Effector memory CD4-positive, alpha-beta T cell (primary cell): ENCODE measurements at places on chromosomes 2 and 18.

DNA sequence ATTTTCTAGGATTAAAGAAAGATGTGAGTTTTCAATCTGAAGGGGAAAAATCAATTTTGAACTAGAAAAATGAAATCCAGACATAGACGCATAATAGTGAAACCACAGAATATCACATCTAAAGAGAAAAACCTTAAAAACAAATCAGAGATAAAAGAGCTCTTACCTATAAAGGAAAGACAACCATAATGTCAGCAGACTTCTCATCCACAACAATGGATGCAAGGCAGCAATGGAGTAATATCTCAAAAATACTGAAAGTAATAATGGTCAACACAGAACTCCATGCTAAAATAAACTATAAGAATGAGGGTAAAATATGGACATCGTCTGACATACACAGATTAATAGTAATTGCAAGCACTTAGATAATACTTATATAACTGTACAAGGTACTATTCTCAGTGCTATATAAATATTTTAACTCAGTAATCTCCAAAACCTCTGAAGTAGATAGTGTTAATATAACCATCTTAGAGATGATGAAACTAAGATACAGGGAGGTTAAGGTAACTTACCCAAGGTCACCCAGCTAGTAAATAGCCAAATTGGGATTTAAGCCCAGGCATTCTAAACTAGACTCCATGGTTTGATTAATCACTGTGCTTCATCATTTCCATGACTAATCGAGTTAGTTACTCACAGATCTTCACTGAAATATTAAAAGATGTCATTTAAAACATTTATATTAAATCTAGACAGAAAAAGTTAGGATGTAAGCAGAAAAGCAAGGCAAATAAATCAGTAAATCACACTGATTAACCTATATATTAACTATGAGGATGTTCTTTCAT lies 89.4 kb upstream of the SPTBN1 start:
- no peak overlapping the region for H3K27ac ChIP-seq
- no peaks in the 10 kb centered on the region for H3K27me3 ChIP-seq
- no peak for DNase-seq
- no peaks in the 10 kb centered on the region for H3K4me1 ChIP-seq

DNA sequence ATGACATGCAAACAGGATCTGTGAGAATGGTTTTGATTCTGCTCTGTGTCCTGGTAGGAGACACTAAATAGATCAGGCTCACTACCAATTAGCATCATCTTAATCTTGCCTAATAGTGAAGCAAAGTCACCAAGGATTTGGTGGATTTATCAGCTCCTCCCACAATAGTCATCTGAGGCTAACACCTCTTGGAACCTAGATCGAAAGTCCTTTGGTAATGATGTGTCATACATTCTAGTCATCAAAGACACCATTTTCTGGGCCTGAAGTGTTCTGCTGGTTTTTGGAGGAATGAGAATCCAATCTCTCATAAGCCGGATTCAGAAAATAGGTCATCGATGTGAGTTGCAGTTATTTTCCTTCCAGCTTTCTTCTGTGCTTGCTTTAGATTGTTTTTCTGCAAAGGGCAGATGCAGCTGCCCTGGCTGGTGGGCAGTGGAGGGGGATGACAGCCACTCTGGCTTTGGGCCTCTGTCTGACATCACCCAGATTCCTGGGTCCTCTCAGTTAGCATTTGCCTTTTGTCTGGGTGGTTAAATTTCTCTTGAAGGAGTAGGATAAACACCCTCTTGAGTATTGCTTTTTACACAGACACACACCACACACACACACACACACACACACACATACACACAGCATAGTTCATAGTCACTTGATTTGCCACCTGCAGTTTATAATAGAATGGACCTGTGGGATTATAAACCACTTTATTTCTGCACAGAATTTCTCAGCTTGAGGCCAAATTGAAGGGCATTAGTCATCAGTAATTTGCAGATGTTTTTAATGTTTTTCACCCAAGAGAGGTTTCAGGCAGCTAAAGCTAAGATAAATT lies at the start of gene MYO3B:
TSS of gene MYO3B (plus strand) at position 198 of the 832 bp plus-strand sequence. CDS start at position 339, 141 bp downstream.
- H3K4me3 ChIP-seq = no peak within 1 kb of the TSS
- no peaks in the 10 kb centered on the region for H3K36me3 ChIP-seq
- H3K27ac ChIP-seq = no peak within 1 kb of the TSS
- H3K27me3 ChIP-seq = no peaks in the 10 kb centered on the region
- H3K4me1 ChIP-seq = no peaks in the 10 kb centered on the region
- DNase-seq = no peak

DNA sequence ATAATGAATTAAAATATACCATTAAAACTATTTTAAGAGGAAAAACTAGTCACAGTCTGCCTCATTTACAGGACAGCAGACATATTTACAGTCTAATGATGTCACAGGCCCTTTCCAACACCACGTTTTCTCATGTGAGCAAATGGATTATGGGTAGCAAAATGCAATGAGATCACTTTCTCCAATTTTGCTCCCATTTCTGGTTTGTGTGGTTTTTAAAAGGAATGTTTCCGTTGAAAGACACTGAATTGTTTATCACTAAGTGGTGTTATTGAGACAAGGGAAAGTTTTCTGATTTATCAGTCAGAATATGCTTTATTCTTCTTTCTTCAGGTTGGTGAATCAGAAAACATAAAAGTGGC lies 11.4 kb upstream of the NR4A2 start:
- peaks cover 10% of the 10 kb centered on the region for H3K4me1 ChIP-seq
- DNase-seq = no peak
- H3K27ac ChIP-seq = no peak overlapping the region
- no peaks in the 10 kb centered on the region for H3K27me3 ChIP-seq
- H3K4me3 ChIP-seq = no peak overlapping the region
- H3K36me3 ChIP-seq = no peaks in the 10 kb centered on the region

DNA sequence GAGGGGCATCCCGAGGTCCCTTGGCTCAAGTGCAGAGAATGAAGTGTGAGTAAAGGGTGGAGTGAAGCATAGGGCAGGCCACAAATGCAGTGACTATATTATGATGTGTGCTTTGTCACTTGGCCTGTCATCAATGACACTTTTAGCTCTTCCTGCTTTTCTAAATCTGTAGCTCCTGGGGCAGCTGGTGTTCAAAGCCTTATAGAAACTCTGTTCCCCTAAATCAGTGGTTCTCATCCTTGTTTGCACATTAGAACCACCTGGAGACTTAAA lies 135.6 kb upstream of the LGALSL start:
- no peaks in the 10 kb centered on the region for H3K4me1 ChIP-seq
- H3K27me3 ChIP-seq = no peaks in the 10 kb centered on the region
- H3K4me3 ChIP-seq = no peak overlapping the region
- H3K27ac ChIP-seq = no peak overlapping the region
- DNase-seq = no peak

DNA sequence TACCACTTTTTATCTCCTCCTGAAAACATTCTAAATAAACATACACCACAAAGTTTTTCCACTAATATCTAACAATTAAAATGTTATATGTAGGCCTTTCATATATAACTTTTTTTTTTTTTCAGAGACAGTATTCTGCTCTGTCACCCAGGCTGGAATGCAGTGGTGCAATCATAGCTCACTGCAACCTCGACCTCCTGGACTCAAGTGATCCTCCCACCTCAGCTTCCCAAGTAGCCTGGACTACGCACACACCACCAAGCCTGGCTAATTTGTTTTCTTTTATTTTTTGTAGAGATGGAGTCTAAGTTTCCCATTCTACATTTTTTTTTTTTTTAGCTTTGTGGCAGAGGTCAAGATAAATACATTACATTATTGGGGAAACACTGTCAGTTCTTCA lies 1612.6 kb upstream of the NXPH2 start:
- H3K27me3 ChIP-seq = no peaks in the 10 kb centered on the region
- H3K36me3 ChIP-seq = no peaks in the 10 kb centered on the region
- H3K4me3 ChIP-seq = no peak overlapping the region
- no peak for DNase-seq

GRCh38 chr18:48929941-48930713 lies 20.6 kb downstream of the SMAD7 start:
- H3K27me3 ChIP-seq = no peaks in the 10 kb centered on the region
- H3K27ac ChIP-seq = no peak overlapping the region
- DNase-seq = no peak
- no peaks in the 10 kb centered on the region for H3K36me3 ChIP-seq
- H3K4me3 ChIP-seq = no peak overlapping the region
- peaks cover 84% of the 10 kb centered on the region for H3K4me1 ChIP-seq

- no peak overlapping the region for H3K4me3 ChIP-seq
- no peaks in the 10 kb centered on the region for H3K27me3 ChIP-seq
- H3K4me1 ChIP-seq = no peaks in the 10 kb centered on the region
- no peak for DNase-seq
- H3K36me3 ChIP-seq = no peaks in the 10 kb centered on the region
- no peak overlapping the region for H3K27ac ChIP-seq
These were observed 38.3 kb downstream of the TMEM17 start for GRCh38 chr2:62467475-62468321.

DNA sequence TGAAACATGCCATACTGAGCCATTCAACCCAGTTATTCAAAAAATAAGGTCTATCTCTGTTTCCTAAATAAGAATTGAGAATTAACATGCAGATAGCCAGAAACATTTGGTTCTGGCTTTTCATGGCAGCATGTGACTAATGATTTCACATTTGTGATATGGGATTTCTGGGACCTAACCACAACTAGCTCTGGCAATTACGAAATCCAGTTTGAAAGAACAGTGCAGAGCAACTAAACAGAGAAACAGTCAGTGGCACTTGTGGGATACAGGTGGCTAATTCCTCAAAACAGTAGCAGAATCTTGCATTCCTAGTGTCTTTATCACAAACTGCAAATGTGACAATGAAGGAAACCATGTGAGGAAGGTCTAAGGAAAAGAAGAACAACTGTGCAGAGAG lies 637.8 kb upstream of the CHAC2 start:
- no peak overlapping the region for H3K4me3 ChIP-seq
- no peaks in the 10 kb centered on the region for H3K27me3 ChIP-seq
- H3K4me1 ChIP-seq = no peaks in the 10 kb centered on the region
- no peaks in the 10 kb centered on the region for H3K36me3 ChIP-seq
- no peak for DNase-seq

- no peaks in the 10 kb centered on the region for H3K27me3 ChIP-seq
- no peaks in the 10 kb centered on the region for H3K4me1 ChIP-seq
- no peaks in the 10 kb centered on the region for H3K36me3 ChIP-seq
- H3K27ac ChIP-seq = no peak overlapping the region
- DNase-seq = no peak
- no peak overlapping the region for H3K4me3 ChIP-seq
These were observed 134.8 kb upstream of the HDAC4 start for GRCh38 chr2:239535413-239536144.

DNA sequence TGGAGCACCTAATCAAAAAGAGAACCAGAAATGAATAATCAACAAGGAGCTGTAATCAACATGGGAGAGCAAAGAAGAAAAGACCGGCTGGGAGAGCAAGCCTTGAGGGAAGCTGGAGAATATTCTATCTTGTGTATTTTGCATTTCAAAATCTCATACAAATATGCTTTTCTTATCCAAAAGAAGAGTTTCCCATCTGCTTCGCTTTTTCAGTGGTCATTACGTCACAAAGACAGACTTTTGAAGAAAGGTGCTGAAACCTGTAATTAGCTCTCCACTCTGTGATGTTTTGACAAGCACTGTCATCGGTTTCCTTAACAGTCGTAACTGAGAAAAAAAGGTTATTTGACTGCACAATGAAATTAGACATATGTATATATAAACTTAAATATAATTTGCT lies 139.1 kb upstream of the TACR1 start:
- H3K4me1 ChIP-seq = no peaks in the 10 kb centered on the region
- H3K27ac ChIP-seq = no peak overlapping the region
- H3K27me3 ChIP-seq = no peaks in the 10 kb centered on the region

- H3K27me3 ChIP-seq = no peaks in the 10 kb centered on the region
- H3K4me3 ChIP-seq = no peak overlapping the region
- H3K36me3 ChIP-seq = no peaks in the 10 kb centered on the region
- no peak for DNase-seq
These were observed 79.6 kb downstream of the LBH start for GRCh38 chr2:30310955-30311354.

DNA sequence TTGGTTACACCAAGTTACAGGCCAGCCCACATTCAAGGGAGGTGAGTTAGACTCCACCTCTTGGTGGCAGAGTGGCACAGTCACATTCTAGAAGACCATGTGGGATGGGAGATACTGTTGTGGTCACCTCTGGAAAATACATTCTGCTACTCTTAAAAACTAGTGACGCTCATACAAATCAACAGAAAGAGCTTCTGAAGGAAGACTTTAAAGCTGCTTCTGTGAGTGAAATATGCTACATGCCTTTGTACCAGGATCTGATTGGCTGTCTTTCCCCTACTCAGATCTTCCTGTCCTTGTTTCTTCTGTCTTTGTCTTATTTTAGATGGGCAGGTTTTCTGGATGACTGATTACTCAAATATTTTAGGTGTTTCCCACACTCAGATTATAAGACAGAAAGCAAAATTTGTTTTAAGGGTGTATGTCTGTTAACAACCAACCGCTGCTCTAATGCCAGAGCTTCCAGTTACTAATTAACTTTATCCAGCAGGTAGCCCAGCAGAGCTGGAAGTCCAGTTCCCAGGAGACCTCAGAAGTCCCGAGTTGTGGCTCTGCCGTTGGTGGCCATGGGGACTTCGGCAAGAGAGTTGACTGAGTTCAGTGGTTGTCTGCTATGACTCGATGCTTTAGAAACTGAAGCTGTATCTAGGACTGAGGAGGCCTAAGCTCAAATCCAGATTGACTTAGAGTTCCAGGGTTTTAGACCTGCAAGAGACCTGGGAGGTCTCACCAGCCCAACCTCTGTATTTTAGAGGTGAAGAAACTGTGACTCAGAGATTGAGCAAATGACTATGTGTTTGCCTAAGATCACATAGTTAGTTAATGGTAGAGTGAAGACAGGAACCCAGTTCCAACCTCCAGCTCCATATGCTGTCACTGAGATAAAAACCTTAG lies 7.4 kb downstream of the IL1R2 start:
- no peak for DNase-seq
- no peaks in the 10 kb centered on the region for H3K36me3 ChIP-seq
- no peaks in the 10 kb centered on the region for H3K27me3 ChIP-seq
- H3K4me1 ChIP-seq = no peaks in the 10 kb centered on the region
